ENCODE measurements at places on chromosomes 2 and 18. TPM values are rescaled to one million over a fixed set of nuclear protein-coding genes. Genes with fewer than 3 reads are reported as not detected.

The FAM237A gene
- not detected for total RNA-seq

The KLHL30 gene
- 0.50 TPM for total RNA-seq

The GALNT13 gene
- total RNA-seq = not detected

The CCDC93 gene
- 15.2 TPM for total RNA-seq

The SPIRE1 gene
- total RNA-seq = 31.6 TPM

The SERPINB4 gene
- total RNA-seq = 0.26 TPM

The DES gene
- not detected for total RNA-seq

The DSG1 gene
- not detected for total RNA-seq

The DPP4 gene
- total RNA-seq = not detected

The COL3A1 gene
- 1,297 TPM for total RNA-seq

The IMPACT gene
- 27.7 TPM for total RNA-seq

The TCF4 gene
- 33.6 TPM for total RNA-seq

The TRAK2 gene
- 19.2 TPM for total RNA-seq

The OTOS gene
- total RNA-seq = not detected

The UNC80 gene
- not detected for total RNA-seq

The TBR1 gene
- total RNA-seq = 0.03 TPM

The HADHA gene
- total RNA-seq = 114 TPM

The ANTXR1 gene
- total RNA-seq = 30.8 TPM

The CCDC148 gene
- 3.5 TPM for total RNA-seq

The RAX gene
- not detected for total RNA-seq

The IGFBP5 gene
- total RNA-seq = not detected

The OBSL1 gene
- 53.1 TPM for total RNA-seq

The UGT1A10 gene
- total RNA-seq = not detected

The SNRNP27 gene
- total RNA-seq = 130 TPM

The FOXD4L1 gene
- total RNA-seq = not detected

The IL1F10 gene
- not detected for total RNA-seq

The SCRN3 gene
- total RNA-seq = 15.9 TPM

The FER1L5 gene
- total RNA-seq = not detected

The SP100 gene
- 42.2 TPM for total RNA-seq
